ENCODE measurements at places on chromosomes 2 and 18.

DNA sequence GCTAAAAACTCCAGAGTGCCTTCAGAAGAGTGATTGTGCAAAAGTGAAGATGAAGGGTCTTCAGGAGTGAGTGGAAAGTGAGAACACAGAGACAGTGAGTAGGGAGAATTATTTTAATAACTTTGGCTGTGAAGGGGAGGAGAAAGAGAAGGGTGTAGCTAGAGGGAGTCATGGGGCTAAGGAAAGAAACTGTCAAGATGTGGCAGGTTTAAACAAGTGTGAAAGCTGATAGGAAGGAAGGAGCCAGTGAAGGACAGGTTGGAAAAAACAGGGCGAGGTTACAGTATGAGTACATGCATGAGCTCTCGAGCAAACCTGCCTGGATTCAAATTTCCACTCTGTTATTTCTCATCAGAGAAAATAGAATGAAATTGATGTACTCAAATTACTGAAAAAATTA, 17.8 kb downstream of the IL1F10 start:
- no peak for DNase-seq

- no peak for DNase-seq
Measured at GRCh38 chr2:209380293-209380692, 43.6 kb upstream of the MAP2 start.

GRCh38 chr18:59516356-59517155, 157.5 kb upstream of the LMAN1 start:
- no peak for DNase-seq

DNA sequence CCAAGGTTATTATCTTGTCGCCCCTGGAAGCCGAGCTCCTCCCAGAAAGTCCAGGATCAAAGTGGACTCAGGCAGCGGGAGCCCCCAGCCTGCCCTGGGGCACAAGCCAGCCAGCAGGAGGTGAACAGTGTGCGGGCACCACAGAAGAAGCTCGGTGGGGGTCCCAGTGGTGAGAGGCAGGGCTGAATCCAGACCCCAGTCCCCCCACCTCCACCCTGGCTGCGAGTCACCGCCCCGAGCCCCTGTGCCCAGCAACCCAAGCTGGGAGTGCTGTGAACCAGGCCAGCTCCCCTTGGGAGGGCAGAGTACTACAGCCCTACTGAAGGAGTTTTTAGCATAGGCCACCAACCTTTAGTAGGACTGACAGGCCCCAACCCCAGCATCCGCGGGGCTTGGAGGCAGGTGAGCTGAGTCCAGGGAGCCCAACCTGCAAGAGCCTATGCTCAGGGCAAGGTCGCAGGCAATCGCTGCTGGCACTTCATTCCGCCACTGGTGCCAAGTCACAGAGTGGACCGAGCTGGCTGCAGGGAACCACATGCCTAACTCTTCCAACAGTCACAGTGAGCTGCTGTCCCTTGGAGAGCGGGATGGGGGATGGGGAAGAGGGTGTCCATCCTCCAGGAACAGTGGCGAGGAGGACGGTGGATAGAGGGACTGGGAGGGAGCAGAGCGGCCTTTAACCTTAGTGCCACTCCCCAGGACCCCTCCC, 3.0 kb downstream of the PIEZO2 start:
- DNase-seq = peak; percentile 23

- no peak for DNase-seq
Measured at GRCh38 chr2:238908960-238909951, 61.4 kb downstream of the TWIST2 start.

DNA sequence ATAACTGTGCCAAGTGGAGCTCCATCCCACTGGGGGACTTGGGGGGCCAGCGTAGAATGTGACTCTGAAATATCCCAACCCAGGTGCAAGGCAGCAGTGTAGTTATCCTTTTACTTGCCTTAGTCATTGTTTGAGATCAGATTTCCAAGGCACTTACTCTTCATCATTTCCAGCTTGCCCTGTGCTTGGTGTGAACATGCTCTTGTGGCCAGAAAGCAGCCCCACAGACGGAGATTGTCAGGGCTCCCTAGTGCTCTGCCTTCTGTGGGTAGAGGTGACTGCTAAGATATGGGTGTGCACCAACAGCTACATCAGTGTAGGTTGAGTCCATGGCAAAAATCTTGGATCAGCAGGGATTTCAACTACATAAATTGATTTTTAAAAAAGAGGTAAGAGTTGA, 2010.0 kb upstream of the PIK3C3 start:
- DNase-seq = no peak

DNA sequence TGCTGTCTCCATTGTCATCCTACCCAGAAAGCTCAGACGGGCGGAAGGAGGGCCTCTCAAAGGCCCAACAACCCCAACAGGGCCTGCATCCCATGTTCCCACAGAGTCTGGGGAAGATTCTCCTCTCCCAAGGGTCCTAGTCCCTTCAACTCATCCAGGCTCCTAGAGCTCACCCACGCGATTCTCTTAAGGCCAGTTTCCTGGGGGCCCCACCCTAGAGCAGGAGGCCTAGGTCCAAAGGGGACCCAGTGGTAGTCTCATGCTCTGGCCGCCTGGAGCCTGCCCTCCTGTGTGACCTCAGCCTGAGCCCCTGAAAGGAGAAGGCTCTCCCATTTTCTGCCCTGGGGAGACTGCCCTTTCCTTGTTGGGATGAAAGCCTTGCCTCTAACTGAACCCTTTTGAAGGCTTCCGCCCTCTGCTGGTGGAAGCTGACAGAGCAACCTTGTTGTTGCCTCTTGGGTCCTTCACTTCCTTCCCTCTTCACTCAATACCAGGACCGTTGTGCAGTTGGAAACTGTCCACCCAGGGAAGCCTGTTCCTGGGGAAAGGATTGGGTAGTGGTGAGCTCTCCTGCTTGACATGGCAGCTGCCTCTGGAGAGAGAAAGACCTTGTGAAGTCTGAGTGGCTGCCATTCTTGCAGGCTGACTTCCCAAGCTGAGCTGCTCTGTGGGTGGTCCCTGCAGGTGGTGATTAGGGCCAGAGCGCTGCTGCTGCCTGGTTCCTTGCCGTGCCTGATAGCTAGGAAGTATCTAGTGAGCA, 86.0 kb upstream of the ALPP start:
- peak; percentile 26 for DNase-seq

GRCh38 chr18:8825729-8826375, 120.5 kb downstream of the MTCL1 start:
- DNase-seq = no peak

DNA sequence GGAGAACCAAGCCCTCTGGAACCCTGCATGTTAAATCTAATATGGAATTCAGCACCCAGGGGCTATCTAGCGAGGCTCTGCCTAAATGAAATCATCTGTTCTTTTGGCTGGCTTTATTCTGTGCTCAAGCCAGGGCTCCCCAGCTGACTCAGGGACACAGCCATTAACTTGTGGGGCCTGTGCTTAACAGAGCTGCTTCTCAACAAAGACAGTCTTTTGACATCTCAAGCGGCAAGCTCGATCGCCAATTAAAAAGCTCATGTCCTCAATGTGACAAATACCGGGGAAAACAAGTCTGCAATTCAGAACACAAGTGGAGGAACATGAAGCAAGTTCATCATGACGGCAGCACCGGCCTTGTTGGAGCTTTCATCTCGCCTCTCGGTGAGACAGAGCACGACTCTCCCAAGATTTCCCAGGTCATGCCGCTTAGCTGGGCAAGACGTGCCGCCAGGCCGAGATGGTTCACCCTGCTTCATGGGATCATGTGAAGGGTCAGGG, 64.9 kb downstream of the KLHL29 start:
- DNase-seq = no peak

All from hippocampal formation (tissue), 2 donors.